HL-60 (cell line): ENCODE measurements at places on chromosomes 1 and 21.

DNA sequence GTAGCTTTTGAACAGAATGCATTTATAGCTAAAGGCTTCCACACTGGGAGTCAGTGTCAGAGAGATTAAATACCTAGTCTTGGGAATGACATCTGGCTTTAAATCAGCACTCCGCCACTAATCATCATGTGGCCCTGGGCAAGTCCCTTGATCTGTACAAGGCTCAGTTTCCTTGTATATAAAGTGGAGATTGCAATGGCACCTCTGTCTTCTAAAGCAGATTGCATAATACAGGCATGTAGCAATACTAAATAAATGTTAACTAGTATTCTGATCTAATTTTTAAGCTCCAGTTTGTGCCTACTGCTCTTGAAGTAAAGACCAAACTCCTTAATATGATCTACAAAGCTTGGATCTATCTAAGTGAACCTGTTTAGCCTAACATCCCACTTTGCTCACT lies 249.4 kb downstream of the PLPP3 start:
- DNase-seq, result peak; percentile 36

GRCh38 chr1:161738627-161739287 lies 10.8 kb upstream of the DUSP12 start:
- peak; percentile 88 for DNase-seq

- DNase-seq, result no peak
Observed at GRCh38 chr1:145796753-145797152, 27.1 kb downstream of the RNF115 start.

DNA sequence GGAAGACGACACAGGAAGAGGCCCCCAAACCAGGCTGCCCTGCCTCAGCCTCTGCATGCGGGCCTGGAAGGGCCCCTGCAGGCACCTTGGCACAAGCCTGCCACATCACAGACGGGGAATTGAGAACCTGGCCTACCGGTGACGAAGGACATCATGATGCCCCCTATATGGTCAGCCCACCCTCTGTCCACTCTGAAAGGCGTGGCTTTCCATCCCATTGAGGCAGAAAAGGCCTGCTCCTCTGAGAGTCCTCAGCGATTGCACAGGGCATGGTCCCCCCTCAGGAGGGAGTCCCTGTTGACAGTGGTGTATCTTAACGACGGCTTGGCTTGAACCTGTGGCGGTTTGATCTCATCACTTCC lies 11.4 kb downstream of the KRTAP10-1 start:
- no peak for DNase-seq

- no peak for DNase-seq
Observed at GRCh38 chr1:151546011-151546925, 6.2 kb downstream of the TUFT1 start.

DNA sequence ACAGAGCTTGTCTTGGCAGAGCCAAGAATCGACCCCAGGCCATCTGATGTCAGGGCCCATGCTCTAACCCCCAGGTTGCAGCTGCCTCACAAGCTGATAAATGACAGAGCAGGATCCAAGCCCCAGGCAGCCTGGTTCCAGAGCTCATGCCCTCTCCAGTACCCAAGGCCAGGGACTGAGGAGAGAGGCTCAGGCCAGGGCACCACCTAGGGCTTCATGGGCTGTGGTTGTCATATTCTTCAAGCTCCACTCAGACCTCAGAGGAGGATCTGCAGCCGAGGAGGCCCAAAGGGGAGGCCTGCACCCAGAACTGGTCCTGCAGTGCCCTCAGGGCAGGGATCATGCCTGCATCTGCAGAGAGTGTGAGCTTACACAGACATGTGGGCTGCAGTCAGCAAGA lies 301.1 kb downstream of the MATN1 start:
- no peak for DNase-seq

- DNase-seq, result peak; percentile 81
Observed at GRCh38 chr1:220755309-220755708, 7.2 kb downstream of the MTARC2 start.

- DNase-seq, result no peak
Observed at GRCh38 chr1:10724052-10724494, 72.4 kb downstream of the CASZ1 start.

DNA sequence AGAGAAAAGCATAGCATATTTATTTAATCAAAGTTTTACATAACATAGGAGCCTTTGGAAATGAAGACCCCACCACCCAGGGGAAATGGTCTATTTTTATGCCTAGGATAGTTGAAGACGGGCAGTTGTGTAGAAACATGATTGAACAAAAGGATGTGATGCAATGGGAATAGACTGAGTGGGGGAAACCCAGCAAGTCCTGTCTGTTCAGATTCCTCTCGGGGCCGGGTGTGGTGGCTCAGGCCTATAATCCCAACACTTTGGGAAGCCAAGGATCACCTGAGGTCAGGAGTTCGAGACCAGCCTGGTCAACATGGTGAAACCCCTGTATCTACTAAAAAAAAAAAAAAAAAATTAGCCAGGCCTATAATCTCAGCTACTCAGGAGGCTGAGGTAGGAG lies 298.3 kb downstream of the MATN1 start:
- no peak for DNase-seq

- no peak for DNase-seq
Observed at GRCh38 chr1:178354816-178355215, 141.9 kb downstream of the CLEC20A start.

DNA sequence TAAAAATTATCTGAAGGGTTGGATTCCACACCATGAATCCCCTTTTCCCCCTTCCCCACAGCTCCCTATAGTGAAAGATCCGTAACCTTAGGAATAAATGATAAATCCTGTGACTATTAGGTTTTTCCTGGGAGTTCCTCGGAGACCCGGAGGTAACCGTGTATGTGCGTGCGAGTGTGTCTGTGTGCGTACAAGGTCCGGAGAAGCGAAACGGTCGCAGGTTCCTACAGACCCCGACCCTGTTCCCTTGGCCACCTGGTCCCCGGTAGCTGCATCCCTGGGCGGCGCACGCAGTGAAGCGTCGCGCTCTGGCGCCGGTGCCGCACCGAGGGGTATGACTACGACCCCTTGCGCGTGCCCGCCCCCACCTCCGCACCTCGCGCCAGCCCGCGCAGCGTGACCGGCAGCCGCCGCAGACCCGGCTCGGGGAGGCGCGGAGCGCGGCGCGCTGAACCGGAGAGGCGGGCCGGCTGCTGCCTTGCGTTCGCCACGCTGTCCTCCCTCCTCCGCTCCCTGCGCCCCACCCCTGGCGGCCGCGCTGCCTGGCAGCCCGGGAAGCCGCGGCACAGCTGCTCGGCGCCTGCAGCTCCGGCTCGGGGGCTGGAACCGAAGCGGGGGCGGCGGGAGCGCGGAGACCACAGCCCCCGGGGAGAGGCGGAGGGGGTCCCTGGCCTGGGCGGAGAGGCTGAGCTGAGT lies at the start of gene AK5:
AK5 (plus strand) TSS at position 529 of the 696 bp plus-strand sequence. CDS start 295 bp downstream, outside the sequence.
- DNase-seq, result no peak

DNA sequence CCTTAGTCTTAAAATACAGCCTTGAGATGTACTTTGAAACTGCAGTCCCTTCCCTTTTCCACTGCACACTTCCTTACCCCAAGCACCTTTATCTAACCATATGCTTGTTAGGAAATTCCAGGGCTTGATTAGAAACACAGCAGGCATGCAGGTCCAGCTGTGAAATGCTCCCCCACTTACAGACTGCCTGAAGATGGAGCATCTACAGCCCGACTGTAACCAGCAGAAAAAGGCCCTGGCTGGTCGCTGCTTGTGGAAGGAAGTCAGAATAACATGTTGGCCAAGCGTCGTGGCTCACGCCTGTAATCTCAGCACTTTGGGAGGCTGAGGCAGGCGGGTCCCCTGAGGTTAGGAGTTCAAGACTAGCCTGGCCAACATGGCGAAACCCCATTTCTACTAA lies 37.2 kb downstream of the VN1R5 start:
- no peak for DNase-seq

DNA sequence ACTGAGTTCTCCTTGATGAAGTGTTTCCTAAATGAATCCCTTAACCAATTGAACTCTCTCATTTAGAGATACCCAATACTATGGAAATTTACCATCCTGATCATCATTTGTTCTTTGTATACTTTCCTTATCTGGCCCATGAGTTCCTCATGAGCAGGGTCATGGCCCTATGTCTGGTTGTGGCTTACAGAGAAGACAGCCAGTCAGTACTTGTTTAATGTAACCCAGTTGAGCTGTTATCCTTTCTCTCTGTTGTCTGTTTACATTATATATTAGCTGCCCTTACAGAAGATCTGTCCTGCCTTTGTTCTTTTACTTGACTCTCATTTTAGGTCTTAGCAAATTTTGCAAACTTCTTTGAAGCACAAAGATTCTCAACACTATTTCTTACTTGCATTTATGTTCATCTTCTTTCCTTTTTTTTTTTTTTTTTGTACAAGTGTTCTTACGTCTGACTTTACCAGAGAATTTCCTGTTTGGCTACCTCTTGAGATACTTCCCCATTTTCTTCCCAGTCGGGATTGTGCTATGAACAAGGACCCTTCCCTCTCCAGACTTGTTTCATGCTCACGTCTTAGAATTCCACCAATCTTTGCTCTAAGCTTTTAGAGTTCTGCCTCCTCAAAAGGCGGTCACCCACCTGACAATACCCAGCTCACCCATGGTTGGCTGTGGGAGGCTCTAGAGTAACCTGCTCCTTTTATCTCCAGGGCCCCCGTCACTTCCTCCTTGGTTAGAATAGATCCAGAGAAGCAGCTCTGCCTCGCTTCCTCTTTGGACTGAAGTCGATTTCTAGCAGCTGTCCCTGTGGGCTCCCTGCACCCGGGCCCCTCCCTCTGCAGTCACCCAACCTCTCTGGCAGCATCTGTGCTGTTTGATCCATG lies 53.6 kb upstream of the RUNX1 start:
- peak; percentile 74 for DNase-seq
